Naive thymus-derived CD4-positive, alpha-beta T cell (primary cell): ENCODE measurements at places on chromosomes 2 and 18.
A peak's percentile ranks its signal among the peaks of the same experiment; 100 is the strongest.

DNA sequence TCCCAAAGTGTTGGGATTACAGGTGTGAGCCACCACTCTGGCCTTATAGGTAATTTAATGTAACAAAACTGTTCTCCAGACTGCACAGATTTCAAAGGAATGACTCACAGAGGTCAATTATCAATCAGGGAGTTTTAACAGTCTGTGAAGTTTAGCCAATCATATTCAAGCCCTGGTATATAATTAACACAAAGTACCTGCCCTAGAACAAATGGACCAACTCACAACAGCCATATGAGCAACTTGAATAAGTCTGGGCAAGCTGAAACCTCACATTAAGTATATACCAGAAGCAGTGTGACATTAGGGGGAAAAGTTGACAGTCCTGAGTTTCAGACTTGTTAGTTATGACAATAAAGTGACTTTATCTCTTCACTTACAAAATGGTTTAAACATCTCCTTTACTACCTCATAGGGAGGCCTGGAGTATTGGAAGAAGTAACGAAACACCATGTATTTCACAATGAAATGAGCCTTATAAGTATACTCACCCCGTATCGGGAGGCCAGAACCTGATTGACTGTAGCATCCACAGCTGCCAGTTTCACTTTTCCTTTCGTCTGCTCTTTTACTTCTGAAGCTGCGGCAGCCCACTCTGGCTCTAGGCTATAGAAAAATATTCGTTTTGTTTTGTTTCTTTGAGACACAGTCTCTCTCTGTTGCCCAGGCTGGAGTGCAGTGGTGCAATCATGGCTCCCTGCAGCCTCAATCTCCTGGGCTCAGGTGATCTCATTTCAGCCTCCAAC lies 22.2 kb downstream of the PDIA6 start:
- DNase-seq: no peak

- DNase-seq: no peak
These were observed 13.5 kb upstream of the XDH start for GRCh38 chr2:31428001-31428418.

DNA sequence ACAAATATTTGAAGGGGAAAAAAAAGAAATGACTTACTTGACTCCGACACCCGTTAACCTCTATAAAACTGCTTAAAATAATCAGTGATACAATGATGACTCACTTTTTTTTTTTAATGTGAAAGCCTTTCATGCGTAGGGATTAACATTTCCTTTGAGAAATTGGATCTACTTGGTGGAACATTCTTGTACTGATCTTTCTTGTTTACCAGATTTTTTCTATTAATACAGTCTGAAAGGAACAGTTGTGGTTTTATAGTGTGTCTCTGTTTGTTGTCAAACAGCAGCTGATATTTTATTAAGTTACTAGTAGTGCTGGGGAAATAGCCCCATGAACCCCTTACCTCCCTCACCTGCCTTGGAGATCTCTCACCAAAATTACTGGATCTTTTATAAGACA lies 40.2 kb upstream of the NEB start:
- DNase-seq: no peak

DNA sequence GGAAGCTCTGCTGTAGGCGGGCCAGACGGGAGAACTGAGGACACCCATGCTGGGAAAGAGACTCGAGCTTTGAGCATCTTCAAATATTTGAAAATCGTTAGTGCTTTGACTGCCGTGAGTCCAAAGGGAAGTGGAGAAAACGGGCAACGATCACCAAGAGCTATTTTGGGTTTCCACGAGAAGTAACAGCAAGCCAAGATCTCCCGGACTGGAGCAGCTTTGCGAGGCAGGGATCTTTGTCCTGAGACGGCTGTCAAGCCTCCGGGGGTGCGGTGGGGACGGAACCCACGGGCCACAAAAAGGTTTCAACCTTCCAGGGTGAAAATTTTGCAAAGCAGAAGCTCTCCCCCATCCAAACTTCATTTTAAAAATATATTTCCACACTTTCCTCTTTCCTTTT lies 195.8 kb downstream of the NDUFA10 start:
- no peak for DNase-seq

DNA sequence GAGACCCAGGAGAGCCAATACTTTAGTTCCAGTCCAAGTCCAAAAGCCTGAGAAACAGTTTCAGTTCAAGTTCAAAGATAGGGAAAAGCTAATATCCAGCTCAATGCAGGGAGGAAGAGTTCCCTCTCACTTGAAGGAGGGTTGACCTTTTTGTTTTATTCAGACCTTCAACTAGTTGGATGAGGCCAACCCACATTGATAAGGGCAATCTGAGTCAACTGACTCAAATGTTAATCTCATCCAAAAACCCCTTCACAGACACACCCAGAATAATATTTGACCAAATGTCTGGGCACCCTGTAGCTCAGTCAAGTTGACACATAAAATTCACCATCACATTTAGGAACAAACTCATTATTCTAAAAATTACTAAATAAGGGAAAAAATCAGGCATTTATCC lies 246.8 kb downstream of the METTL4 start:
- DNase-seq: no peak

DNA sequence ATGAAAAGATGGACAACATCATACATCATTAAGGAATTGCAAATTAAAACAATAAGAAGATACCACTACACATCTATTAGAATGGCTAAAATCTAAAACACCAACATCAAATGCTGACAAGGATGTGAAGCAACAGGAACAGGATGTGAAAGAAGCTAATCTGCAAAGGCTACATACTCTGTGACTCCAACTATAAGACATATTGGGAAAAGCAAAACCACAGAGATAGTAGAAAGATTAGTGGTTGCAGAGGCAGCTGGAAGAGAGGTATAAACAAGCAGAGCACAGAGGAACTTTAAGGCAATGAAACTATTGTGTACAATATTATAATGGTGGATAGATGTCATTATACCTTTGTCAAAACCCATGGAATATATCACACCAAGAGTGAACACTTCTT lies 393.7 kb upstream of the RAB6C start:
- DNase-seq: no peak

DNA sequence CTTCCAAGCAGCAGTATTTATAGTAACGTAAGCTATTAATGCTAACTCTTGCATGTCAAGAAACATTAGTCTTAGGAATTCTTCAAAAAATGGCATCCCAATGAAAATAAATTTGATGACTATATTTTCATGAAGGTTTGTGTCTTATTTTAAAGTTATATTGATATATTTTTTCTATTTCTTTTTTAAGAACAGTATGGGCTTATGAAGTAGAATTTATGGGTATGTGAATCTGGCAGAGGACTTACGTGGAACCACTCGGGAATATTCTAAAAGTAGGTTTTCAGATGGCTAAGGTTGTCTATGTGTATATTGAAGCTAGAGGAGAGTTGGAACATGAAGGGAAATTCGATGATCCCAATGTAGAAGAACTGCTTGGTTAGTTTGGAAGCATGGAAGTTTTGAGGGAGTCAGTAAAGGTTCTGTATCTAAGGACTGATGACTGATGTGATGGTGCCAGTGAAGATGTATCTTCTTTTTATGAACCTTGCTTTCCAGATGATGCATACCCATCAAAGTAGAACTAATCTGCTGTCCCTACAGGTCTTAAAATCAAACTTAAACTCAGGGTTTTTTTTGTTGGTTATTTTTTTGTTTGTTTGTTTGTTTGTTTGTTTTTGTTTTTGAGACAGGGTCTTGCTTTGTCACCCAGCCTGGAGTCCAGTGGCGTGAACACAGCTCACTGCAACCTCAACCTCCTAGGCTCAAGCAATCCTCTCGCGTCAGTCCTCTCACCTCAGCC lies 39.5 kb downstream of the DDX1 start:
- DNase-seq: no peak

GRCh38 chr2:55025082-55025481 lies 25.2 kb downstream of the RTN4 start:
- DNase-seq: no peak

DNA sequence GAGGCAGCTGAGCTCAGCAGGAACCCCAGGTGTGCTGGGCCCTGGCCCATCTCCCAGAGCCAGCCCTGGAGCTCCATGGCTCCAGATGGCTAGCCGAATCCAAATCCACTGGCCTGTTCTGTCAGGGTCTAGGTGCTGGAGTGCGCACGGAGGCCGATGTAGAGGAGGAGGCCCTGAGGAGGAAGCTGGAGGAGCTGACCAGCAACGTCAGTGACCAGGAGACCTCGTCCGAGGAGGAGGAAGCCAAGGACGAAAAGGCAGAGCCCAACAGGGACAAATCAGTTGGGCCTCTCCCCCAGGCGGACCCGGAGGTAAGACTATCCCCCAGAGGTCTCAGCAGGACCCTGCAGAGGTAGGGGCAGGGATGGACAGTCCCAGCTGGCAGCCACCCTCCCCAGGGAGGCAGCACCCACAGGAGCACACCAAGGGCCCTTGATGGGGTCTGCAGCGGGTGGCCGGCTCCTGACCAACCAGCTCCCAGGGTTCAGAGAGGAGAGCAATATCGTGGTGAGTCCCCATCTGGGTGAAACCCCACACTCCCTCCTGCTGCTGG lies 26.1 kb upstream of the PRLH start:
- no peak for DNase-seq

DNA sequence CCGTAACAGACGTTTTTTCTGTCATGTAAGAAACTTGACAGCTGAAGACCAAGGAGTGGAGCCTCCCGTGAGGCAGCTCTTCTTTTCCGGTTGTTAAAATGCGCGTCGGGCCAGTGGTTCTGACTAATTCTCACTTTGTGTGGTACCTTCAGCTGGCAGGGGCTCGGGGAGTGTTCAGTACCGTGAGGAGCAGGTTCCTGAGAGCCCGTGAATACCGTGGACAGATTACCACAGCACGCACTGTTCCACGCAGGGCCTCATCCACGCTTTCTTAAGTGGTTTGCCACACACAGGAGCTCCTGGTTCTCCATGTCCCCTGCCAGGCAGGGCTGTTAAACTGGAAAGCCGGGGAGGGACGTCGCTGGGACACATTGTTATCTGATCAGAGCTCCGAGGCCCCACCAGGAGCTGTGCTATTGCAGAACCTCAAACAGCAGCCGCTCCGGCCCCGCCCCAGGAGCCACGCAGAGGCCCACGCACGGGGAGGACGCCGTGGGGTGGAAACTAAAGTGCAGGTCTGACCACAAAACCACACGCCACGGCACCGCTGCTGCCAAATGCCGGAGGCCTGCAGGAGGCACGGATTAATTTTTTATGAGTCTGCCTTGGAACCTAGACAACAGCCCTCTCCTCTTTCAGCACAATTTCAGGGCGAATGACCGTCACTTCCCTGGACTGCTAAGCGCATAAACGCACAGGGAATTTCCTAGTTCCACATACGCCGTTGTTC lies 43.3 kb downstream of the NFATC1 start:
- DNase-seq: peak; percentile 57

DNA sequence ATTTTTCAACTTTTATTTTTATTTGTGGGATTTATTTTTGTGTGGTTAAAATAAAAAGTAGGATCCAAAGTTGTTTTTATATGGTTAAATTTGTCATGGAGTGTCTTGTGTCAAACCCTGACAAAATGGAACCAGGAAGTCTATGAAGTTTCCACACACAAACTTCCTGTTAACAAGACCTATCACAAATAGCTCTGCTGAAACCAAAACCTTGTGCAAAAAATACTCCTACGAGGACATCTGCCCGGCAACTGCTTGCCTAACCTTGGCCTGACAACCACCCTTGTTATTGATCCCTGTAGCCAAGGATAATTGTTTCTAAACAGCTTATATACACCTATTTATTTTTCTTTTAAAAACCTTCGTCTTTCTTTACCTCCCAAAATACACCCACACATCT lies 389.6 kb downstream of the TRIB2 start:
- no peak for DNase-seq

DNA sequence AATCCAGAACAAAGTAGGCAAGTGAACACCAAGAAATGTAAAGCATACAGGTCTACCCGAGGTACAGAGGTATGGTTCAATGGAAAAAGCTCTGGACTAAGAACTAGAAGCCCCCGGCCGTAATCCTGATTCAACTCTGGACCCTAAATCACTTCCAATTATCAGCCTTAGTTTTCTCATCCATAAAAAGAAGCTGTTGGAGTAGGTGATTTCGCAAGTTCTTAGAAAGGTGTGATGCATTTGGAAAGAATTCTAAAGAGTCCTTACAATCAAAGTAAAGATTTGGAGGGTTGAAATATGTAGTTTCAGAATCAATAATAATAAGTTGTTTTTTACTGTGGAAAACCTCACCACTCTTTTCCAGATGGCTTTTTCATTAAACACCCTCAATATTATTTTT lies 622.1 kb upstream of the ID2 start:
- DNase-seq: no peak

- DNase-seq: no peak
These were observed 19.9 kb upstream of the IL1RL1 start for GRCh38 chr2:102291319-102292075.

- DNase-seq: peak; percentile 32
These were observed 2.4 kb downstream of the SMCHD1 start for GRCh38 chr18:2657788-2658458.

- no peak for DNase-seq
These were observed 357.9 kb downstream of the PLCL1 start for GRCh38 chr2:198162276-198162675.

DNA sequence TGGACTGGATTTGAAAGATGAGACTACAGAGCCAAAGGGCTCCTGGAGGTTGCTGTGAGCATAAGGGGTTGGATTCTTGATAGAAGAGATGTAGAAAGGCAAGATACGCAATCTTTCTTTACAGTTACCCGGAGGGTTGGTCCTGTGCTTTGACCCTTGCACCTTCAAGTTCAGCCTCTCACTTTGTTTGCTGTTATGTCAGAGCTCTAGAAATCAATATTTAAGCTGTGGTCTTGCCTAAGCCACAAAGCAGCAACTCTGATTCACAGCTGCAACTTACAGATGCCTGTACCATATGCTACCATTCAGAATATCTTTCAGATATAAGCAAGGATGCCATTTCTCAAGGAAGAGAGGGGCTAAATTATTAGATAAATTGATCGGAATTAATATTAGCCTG lies 943.1 kb upstream of the LRRTM1 start:
- DNase-seq: no peak

- no peak for DNase-seq
These were observed 15.3 kb downstream of the STON1 start for GRCh38 chr2:48545244-48545643.

DNA sequence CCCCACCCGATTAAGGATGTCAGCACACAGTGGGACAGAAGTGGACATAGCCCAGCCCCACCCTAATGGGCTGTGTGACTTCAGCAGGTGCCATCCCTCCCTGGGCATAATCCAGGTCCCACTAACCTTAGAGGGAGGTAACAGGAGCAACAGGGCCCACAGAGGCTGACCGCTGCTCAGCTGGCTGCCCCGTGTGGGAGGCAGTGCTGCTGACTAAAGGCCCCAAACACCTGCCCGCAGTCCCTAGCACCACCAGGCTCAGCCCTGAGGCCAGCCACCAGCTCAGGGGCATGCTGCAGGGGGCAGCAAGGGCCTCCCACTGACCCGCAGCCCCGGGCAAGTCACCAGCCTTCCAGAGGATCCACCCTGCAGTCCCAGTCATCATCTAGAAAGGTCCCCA lies 14.6 kb downstream of the BIN1 start:
- no peak for DNase-seq

- DNase-seq: no peak
These were observed 145.3 kb downstream of the SP3 start for GRCh38 chr2:173819852-173820251.

GRCh38 chr18:63284827-63285733 lies 34.5 kb downstream of the BCL2 start:
- no peak for DNase-seq
